ENCODE measurements at places on chromosomes 3 and 15.

- no peak for DNase-seq
Observed at GRCh38 chr3:187498211-187498724, 130.1 kb downstream of the RTP4 start.

DNA sequence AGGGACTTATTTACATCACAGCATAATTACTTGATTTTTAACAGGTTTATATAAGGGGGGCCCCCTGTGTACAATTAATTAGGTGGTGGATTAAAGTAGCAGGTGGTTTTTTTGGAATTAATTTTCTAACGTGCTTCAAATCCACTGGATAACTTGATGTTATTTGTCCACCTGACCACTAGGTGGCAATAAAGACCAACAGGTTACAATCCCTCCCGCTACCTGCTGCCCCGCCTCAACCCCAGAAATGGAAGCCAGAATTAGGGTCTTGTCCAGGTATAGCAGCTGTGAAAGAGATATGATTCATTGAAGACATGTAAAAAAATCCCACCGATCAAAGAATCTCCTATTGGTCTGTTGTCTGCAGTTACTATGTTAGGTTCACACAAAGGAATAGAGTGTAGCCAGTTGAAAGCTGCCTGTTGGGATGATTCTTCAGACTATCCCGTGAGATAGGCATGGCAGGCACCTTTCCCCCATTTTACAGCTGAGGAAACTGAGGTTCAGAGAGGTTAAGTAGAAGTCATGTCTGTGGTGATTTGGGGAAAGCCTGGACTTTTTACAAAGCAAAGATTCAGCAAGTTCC is 44.0 kb downstream of the MFSD1 start:
- DNase-seq = no peak

DNA sequence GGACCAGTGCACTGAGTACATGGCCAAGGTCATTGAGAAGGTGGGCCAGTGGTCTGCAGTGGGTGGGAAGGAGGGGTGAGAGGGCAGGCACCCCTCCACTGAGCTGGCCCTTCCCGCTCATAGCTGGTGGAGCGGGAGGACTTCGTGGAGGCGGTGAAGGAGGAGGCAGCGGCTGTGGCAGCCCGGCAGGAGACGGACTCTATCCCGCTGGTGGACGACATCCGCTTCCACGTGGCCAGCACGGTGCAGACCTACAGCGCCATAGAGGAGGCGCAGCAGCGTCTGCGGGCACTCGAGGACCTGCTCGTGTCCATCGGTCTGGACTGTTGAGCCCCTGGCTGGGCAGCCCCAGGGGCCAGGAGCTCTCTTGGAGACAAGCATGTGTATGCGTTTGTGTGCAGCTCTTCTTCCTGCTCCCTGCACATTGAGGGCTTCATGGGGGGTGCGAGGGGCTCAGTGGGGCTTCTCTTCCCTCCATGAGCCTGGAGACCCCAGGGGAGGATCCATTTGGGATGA is 7.5 kb downstream of the ABTB1 start:
- DNase-seq = no peak

DNA sequence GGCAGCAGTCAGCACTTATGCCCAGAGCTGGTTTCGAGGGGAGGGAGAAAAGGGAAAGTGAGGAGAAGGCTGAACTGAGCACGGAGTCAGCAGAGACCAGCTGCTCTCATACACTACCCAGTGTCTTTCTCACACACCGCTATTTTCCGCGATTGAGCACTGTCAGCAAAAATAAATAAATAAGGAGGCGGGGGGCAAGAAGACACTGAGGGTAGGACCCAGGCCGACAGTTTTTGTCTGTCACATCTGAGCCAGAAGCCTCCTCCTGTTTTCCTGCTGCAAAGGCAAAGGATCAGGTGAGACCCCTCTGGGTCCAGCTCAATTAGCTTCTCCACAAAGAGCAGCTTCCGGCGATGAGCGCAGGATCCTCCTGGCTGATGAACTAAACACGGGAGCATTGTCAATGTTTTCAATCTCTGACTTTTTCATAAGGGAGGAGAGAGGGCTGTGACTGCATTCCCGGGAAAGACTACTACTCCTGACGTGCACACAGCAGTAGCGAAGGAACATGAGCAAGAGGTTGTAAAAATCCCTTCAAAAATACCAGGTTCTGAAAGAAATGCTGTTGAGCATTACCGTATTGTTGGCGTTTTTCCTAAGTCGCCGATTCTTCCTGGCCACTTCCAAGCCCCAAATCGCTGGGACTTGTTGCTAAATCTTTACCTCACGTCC is 1.3 kb downstream of the FRMD5 start:
- DNase-seq = no peak

- DNase-seq = no peak
Observed at GRCh38 chr15:70699890-70700289, 63.5 kb downstream of the UACA start.

DNA sequence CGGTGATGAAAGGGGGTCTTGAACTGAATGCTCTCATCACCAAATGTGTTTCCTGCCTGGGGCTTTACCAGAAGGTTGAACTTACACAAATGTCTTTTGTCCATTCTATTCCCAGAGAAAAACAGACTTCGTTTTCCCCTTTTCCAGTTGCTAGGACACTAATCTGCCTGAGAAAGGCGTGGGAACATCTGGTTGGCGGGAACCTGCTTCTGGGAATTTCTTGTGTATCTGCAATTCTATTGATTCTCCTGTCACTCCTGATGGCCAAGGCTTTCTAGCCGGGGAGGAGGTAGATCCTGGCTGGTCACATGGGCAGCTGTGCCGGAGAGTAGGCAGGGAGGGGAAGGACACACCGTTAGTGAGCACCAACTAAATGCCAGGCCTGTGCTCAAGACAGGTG is 31.1 kb upstream of the CCDC174 start:
- no peak for DNase-seq

- DNase-seq = no peak
Observed at GRCh38 chr3:154522036-154522602, 92.1 kb upstream of the GPR149 start.

Data from stimulated activated CD8-positive, alpha-beta memory T cell treated with anti-CD3 and anti-CD28 coated beads, Interleukin-4, amount 100 ng/mL, for 4 hours (primary cell).